ENCODE measurements at places on chromosomes 13 and 19.

DNA sequence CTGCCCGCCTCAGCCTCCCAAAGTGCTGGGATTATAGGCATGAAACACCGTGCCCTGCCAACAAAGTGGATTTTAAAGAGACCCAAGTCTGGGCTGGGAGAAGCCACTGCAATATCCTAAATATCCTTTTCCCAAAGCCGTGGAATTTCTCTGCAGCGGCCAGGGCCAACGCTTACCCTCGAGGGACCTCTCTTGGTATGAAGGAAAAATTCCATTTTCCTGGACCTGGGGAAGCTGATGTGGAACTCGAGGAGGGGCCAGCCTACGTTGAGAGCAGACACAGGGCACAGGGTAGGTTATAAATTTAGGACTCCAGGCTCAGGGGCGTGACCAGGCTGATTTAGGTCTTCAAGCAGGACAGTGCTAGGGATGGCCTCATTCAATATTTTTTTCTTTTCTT lies 17.7 kb upstream of the UPF1 start:
- no peak for DNase-seq

DNA sequence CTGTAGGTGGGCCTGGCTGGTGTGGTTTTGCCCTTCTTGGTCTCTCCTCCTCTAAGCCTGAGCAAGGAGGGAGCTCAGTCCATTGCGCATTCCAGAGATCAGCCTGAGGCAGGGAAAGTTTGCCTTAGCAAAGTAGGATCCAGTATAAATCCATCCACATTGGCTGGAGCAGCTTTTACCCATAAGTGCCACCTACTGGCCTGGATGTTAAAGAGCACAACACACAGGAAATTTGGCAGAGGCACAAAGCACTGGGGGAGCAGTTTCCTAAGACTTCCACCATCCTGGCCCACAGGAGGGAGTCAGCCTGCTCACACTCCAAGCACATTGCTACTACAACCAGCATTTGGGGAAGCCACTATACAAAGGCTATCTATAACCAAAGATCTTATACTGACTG lies 1124.2 kb downstream of the SLITRK1 start:
- no peak for DNase-seq

- DNase-seq: no peak
Measured at GRCh38 chr13:105165449-105166125, 1369.9 kb downstream of the EFNB2 start.

DNA sequence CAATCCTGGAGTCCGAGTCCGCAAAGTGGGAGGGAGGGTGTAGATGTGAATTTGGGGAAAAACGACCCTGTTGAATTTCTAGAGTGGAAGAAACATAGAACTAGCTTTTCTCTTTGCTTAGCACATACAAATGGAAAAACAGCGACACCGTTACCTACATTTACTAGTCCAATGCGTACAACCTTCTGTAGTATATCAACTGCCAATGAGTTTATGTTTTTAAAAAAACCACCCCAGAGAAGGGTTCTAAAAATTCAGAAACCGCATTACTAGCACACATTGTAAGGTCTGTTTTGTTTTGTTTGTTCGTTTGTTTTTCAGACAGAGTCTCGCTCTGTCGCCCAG lies 332 bp upstream of the SUPT20H start:
- DNase-seq: no peak

GRCh38 chr13:59318320-59318930 lies 845.3 kb downstream of the DIAPH3 start:
- peak; percentile 82 for DNase-seq

GRCh38 chr13:39044536-39044935 lies 6.3 kb downstream of the NHLRC3 start:
- DNase-seq: no peak

DNA sequence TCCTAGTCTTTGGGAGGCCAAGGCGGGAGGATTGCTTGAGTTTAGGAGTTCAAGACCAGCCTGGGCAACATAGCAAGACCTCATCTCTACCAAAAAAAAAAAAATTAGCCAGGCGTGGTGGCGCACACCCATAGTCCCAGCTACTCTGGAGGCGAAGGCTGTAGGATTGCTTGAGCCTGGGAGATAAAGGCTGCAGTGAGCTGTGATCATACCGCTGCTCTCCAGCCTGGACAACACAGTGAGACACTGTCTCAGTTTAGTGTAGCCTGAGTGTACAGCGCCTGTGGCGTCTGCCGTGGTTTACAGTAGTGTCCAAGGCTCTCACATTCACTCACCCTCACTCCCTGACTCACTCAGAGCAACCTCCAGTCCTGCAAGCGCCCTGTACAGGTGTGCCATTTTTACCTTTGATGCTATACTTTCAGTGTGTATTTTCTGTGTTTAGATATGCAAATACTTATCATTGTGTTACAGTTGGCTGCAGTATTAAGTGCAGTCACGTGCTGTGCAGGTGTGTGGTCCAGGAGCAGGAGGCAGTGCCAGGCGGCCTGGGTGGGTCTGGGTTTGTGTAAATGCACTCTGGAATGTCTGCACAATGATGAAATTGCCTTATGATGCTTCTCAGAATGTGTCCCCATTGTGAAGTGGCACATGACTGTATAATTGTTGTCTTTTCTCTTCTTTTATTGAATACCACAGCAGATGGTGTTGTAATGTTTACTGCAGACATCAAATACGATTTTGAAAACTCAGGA lies 36.1 kb upstream of the DCUN1D2 start:
- DNase-seq: no peak

DNA sequence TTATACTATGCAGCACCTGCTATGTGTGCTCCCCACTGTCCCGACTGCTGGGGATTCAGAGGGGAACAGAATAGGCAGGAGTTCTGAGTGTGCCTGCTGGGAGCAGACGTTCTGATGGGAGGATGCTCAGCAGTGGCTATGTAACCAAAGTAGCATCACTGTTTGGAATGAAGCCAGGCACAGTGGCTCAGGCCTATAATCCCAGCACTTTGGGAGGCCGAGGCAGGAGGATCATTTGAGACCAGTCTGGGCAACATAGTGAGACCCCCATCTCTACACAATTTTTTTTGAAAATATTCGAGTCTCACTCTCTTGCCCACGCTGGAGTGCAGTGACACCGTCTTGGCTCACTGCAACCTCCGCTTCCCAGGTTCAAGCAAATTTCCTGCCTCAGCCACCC lies 6.0 kb downstream of the ATG4D start:
- DNase-seq: no peak
